ENCODE measurements at places on chromosomes 5 and 9. TPM values are rescaled to one million over a fixed set of nuclear protein-coding genes. Genes with fewer than 3 reads are reported as not detected.

DNA sequence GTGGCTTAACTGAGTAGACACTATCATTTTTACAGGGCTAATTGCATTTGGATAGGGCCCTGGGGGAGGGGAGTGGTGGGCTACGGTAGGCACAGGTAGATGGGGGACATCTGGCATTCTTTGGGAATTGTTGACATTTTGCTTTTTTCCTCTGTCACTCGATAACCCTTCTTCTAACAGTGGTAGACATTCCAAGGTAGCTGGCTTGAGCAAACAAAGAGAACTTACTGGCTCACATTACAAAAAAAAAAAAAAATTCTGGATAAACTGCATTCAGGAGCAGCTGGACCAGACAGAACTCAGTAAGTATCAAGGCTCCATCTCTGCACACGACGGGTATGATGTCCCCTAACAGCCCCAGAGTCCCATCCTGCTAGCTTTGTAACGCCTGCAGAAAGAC is 585.2 kb downstream of the ZNF608 start:
- DNase-seq: no peak

DNA sequence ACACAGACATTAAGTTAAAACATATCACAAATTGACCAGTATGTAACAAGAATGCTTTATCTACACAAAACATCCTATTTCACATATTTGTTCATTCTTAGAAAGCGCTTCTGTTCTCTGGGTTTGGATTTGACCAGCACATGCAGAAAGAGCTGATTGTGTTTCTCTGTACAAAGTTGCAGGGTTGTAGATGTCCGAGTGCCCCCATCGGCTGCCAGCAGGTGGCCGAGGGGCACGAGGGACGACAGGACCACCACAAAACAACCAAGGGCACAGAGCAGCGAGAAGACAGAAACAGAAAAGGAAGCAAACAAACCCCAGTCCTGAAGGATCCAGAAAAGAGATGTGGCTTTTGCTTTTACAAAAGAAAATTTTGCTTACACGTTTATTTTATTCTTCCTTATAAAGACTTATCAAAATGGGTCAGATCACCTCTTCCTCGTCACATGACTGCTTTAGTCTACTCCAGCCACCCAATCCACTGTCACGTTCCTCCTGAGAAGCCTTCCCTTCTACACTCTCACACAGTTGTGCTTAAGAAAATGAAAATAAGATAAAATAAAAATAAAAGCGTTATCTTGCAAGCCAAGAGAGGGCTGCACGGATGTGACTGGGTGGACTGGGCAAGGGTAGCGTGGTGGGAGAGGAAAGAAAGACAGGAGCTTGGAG is 9.5 kb downstream of the OTP start:
- DNase-seq: no peak

DNA sequence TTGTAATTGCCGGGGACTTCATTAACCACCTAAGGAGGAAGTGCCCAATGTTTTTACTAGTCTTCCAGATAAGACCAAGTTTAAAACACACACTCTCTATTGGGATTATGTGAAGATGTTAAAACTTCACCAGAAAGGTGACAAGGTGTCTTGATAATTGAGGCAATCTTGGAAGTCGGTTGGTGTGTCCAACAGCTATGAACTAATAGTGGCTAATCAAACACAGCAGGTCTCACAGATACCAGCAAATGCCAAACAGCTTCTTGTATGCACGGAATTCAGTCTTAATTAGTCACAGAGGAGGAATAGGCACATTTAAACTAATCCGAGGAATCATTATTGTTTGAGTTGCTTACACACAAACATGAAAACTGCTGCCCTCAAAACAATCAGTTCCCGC is 214.5 kb downstream of the SEC61B start:
- DNase-seq: no peak

DNA sequence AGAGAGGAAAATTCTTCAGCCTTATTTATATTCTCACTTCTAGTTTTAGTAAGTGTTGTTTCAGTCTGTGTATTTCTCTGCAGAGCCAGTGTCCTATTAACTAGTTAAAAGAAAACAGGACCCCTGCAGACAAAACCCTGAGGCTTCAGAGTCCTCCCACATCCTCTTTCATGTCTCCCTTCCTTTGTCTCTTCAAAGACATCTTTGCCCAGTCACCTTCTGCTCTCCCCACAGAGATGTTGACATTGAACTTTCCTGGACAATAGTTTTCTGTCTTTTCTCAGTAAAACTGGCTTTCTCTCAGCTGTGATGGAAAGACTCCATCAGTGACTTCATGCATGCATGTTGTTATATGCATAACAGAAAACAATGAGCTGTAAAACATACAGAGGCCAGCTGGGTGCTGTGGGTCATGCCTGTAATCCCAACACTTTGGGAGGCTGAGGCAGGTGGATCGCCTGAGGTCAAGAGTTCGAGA is 20.2 kb downstream of the GRAMD2B start:
- DNase-seq: no peak

DNA sequence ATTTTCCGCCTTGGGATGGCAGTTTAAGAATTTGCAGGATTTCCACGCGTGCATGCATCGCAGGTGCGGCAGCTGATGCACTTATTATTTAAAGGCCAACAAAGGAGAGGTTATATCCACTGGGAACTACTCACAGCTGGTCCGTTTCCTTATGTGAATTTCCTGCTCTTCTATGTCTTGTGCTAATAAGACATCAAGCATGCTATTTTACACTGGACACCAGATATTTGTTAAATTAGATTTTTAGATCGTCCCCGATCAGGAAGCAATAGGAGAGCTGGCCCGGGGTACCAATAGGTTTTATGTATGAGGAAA is 476 bp upstream of the DTWD2 start:
- DNase-seq: no peak

- DNase-seq: peak; percentile 43
Measured at GRCh38 chr5:116571568-116572349, 2.9 kb downstream of the SEMA6A start.

DBH gene
- total RNA-seq: 0.91 TPM

DNA sequence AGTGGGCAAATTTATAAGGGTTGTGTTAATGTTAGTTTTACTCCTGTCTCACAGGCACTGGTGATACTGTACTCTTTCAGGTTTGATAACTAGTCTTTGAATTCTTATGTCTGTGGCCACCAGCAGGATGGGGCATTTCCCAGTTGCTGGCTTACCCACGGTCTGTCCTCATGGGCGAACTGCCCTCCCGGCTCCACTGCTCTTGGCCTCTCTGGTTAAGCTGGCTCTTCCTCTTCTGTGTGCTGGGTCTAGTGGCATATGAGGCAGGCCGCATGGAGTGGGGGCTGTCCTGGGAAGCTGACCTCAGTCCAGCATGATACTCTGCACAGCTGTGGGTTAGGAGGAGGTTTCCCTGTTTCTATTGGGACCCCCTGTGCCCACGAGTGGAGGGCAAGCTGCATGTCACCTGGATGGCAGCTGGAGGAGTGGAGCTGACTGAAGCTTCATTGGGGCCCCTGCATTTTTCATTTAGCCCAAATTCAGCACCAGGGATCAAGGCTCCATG is 19.5 kb downstream of the PHF2 start:
- no peak for DNase-seq

- DNase-seq: no peak
Measured at GRCh38 chr9:107895501-107896001, 406.0 kb upstream of the KLF4 start.

SH3RF2 gene
- 0.09 TPM for total RNA-seq

- DNase-seq: no peak
Measured at GRCh38 chr5:149421372-149421685, 42.2 kb upstream of the IL17B start.

DNA sequence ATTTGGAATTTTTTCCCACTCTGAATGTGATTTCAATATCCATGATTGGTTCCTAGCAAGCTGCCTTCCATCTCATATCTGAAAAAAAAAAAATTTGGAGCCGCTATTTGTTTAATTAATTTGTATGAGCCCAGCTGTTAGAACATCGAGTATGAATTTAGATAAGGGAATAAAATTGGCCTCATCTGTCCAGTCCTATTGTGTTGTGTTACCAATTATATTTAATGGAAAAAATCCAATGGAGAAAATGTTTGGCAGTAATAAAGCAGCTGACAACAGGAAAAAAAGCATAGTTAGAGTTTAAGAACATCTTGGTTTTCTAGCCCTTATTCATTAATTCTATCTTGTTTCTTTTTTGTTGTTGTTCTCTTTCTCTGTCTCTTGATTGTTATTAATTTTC is 735.6 kb upstream of the RIOK2 start:
- DNase-seq: no peak

Measured in cerebellum (tissue), 4 donors.